ENCODE measurements at places on chromosomes 12 and 14. TPM values are rescaled to one million over a fixed set of nuclear protein-coding genes. Genes with fewer than 3 reads are reported as not detected.

The HVCN1 gene
- 2.4 TPM for total RNA-seq

The TMEM132C gene
- not detected for total RNA-seq

The FOXG1 gene
- total RNA-seq: 3.7 TPM

The RASAL1 gene
- 1.8 TPM for total RNA-seq
